ENCODE measurements at places on chromosomes 3 and 15. TPM values are rescaled to one million over a fixed set of nuclear protein-coding genes. Genes with fewer than 3 reads are reported as not detected.

Gene CNOT10
- 23.6 TPM for total RNA-seq

Gene ECE2
- not detected for total RNA-seq

Gene SEMA3G
- 10.8 TPM for total RNA-seq

Gene DPPA2
- not detected for total RNA-seq

Gene TICRR
- total RNA-seq = 2.2 TPM

Gene ZNF592
- 9.0 TPM for total RNA-seq

Gene PLOD2
- 25.8 TPM for total RNA-seq

Gene KLHL40
- total RNA-seq = 114 TPM

Gene CDCP1
- total RNA-seq = 0.04 TPM

Gene ATP13A5
- 0.09 TPM for total RNA-seq

Gene GOLGA8H
- total RNA-seq = 0.49 TPM

Gene STRIT1
- 15.3 TPM for total RNA-seq

Gene SPESP1
- total RNA-seq = 2.7 TPM

Gene TNNC1
- 608 TPM for total RNA-seq

Gene SAXO2
- 1.1 TPM for total RNA-seq

Gene GUCA1C
- total RNA-seq = not detected

Gene FAM81A
- total RNA-seq = 0.35 TPM

Gene DLL4
- 9.7 TPM for total RNA-seq

Gene COL6A5
- 0.09 TPM for total RNA-seq

Gene INSYN1
- total RNA-seq = 5.7 TPM
